ENCODE measurements at places on chromosomes 7 and 10.

GRCh38 chr10:13425397-13425796 lies 77.3 kb upstream of the SEPHS1 start:
- DNase-seq = no peak

- peak; percentile 37 for DNase-seq
These were observed 33.7 kb downstream of the SCRN1 start for GRCh38 chr7:29955799-29956486.

DNA sequence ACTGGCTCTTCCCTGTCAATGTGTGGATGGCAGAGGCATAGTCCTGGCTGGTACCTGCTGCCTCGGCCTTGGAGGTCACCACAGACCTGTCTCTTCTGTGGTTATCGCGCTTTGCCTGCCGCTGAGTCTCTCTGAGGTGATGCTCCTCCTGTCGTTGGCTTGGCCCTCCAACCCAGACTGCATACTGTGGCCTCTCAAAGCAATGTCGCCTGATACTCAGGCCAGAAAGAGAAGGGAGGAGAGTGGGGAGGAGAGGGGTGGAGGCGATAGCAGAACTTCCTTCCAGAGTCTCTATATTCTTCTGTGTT lies 133.2 kb upstream of the KCNMA1 start:
- no peak for DNase-seq

DNA sequence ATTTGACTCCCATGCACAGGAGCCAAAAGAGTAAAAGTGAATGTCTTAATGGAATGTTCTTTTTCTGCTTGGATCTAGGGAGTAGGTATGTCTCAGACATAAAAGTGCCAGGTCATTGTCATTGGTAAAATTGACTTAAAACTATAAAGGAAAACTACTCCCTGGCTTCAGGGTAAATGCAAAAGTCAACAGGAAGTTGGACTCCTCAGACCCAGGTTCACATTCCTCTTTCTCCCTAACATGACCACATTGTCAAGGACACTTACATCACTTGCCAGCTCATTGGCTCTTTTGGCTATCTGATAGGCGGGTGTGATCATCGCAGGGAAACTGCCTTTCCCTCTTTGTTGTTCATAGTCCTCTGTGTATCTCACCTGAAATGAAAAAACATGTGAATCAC lies 13.7 kb downstream of the NRAP start:
- no peak for DNase-seq

- DNase-seq = no peak
These were observed 650.9 kb upstream of the GALNT17 start for GRCh38 chr7:70480927-70481569.

- DNase-seq = no peak
These were observed 38.0 kb downstream of the USP6NL start for GRCh38 chr10:11573497-11573896.

DNA sequence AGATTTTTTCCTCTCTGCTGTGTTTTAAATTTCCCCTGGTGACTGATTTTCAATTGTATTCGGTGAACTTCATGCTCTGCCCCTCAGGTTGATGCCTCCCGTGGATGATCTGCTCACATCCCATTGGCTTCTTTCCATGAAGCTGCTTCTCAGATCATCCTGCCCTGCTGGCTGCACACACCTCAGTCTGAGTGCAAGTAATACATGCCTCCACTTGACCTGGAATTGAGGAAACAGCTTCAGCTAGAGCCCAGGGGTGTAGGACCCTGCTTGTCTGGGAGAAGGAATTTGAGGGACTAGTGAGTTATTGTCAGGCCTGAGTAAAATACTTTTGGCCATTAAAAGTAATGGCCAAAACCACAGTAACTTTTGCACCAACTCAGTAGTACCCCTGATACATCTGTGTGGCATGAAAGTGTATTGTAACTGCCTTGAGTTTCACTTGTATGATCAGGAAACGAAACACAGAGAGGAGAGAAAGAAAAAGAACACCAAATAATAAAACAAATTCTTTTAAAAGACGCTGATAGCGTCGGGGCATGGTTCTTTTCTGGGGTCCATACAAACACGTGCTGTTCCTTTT lies 49.4 kb downstream of the SPAM1 start:
- DNase-seq = no peak

DNA sequence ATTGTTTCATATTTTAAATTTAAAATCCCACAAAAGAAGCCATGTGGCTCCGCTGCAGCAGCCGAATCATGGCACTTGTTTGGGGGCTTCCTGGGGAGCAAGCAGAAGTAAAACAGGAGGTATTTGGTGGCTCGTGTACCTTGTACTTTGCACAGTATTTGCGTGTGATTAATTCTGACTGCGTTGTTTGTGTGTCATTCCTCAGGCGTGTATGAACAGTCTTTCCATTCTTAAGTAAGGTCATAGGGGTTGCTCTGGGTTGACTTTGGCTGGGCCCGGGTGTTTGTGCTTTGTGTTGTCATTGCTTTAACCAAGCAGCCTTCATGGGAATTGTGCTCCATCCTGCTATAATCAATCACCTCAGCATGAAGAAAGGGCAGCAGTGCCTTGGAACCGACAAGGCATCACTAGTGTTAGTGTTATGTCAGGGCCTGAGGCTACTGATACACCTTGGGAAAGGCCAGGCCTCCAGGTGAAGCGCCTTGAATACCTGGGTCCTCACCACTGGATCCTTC lies 182.4 kb downstream of the ARHGAP21 start:
- no peak for DNase-seq

DNA sequence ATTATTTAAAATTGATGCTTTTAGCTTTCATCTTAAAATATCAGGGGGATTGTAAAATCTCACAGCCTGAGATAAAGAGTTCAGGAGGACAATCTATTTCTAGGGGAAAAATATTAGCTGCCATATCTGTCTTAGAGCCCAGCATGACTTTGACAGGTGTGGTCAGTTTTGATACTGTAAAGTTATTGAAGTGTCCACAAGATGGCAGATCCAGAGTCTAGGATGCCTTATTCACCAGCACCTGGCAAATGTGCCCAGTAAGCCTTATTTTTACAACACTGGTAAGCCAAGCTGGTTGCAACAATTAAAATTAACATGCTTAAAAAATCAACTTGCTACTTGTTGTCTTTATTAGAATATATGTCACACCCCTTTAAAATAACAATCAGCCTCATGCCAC lies 579.3 kb downstream of the SH2D4B start:
- DNase-seq = no peak

DNA sequence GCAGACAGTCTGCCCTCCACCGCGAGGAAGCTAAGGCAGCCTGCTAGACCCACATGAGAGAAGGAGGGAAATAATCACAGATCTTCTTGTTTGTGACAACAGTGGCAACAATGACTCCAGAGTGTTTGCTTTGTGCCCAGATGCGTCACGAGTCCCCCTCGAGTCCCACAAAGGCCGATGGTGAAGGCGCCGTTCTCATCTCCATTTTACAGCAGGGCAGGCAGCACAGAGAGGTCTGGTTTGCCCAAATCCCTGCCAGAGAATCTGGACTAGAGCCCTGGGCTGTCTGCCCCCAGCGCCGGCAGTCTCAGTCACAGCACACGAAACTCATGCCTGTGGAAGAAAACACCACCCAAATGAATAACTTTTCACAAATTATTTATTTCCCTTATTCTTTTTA lies 38.1 kb downstream of the KIAA1549 start:
- DNase-seq = no peak

- DNase-seq = peak; percentile 58
These were observed 444.7 kb downstream of the DGKB start for GRCh38 chr7:14457568-14458453.

DNA sequence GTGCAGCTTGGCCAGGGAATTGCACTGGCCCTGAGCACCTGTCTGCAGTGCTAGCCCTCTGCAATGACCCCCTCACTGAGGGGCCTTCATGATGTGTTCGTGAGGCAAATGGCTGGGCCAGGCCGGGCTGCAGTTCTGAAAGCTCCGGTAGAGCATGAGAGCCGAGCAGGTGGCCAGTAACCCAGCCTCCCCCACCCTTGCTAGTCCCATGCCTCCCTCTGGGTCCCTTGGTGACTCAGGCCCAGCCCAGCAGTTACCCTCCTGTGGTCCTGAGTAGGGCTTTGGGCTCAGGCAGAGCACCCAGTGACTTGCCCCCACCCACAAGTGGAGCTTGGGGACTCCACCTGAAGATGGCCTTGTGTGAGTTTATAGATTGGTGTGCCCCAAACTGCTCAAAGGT lies 16.1 kb upstream of the CSGALNACT2 start:
- no peak for DNase-seq

DNA sequence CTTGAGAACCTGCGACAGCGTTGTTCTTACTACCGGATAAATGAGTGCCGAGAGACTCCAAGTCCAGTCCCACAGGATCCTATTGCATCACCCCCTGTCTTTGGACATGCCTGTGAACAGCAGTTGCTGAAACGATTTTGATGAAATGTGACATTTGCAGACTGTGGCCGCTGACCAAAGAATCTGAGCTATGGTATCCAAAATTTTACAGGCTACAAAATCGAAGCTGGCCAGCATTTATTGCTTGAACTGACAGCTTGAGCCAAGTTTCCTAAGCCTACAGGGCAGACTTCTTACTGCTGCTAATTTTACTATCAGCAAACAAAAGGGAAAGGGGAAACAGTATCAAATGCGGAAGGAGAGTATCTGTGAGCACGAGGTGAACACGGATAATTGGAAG lies 12.1 kb upstream of the NPVF start:
- DNase-seq = no peak

- DNase-seq = no peak
These were observed 124.3 kb upstream of the KLF6 start for GRCh38 chr10:3909339-3909738.

- DNase-seq = no peak
These were observed 20.2 kb downstream of the TOMM7 start for GRCh38 chr7:22802426-22802825.

- peak; percentile 50 for DNase-seq
These were observed 163.6 kb downstream of the PIP4K2A start for GRCh38 chr10:22550732-22551131.

- peak; percentile 75 for DNase-seq
These were observed 124.9 kb downstream of the SH2D4B start for GRCh38 chr10:80662429-80663261.

- DNase-seq = peak; percentile 71
These were observed 19.9 kb upstream of the MAP3K8 start for GRCh38 chr10:30413996-30414576.

DNA sequence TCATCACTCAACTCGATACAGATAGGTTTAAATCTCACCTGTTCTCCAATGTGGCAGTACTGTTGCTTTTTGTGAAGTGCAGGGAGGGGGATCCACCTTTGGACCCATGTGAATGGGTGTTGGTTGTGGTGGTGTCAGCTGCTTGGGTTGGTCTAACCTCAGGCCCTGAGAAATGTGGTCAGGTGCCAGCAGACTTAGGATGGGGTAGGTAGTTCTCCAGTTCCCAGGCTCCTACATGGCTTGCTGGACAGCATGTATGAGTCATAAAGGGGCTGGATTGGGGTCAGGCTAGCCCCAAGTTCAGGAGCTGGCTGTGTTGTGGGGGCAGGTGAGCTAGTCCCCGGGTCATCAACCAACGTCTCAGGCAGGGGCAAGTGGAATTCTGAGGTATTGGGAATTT lies 472.6 kb upstream of the CNTNAP2 start:
- no peak for DNase-seq
